ENCODE measurements at places on chromosomes 5 and 9.

DNA sequence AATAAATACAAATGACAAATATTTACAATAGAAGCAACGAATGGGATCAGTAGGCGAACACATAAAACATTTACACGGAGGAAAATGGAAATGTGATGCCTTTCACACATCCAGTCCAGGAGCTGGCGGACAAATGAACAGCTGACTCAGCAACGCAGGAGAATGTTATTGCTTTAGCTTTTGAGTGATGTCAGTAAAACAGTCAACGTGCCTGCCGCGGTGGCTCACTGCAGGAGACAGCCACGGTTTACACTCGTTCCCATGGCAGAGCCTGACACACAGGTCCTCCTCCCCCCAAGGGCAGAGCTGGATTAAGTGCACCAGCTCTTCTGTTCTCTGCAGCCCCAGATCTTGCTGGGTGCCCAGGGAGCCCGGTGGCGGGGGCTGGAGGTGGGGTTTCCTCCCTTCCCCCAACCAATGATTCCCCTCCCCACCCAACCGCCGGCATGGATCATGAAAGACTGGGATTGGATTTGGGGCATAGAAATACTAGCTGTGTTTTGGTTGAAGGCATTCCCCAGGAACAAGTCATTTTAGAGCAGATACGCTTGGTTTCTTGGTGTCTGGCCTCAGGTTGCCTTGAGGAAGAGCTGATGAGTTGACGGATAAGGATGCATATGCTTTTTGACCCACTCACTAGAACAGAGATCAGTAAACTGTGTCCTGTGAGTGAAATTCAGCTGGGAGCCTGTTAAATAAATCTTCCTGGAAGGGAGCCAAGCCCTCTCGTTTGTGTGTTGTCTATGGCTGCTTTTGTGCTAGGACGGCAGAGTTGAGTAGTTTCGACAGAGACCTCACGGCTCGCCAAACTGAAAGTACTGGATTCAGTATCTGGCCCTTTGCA, 12.5 kb downstream of the STC2 start:
- DNase-seq: no peak

DNA sequence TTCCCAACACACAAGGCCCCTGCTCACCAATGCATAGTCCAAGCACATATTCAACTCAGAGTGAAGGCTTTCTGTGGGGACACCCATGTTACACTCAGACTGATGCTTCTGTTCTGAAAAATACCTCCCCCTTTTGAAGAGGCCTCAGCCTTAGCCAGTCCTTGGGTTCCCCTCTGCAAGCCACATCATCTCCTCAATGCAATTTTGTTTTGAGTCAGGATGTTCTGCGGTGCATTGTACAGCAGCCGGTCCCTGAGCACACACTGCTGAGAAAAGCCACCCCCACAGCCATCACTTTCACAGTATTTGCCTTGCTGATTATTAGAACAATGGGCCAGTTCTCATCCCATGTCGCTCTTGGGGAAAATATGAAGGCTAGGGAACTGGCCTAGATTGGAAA, 241.2 kb downstream of the FAM114A2 start:
- no peak for DNase-seq

GRCh38 chr5:55481293-55481855, 53.4 kb downstream of the PLPP1 start:
- no peak for DNase-seq

DNA sequence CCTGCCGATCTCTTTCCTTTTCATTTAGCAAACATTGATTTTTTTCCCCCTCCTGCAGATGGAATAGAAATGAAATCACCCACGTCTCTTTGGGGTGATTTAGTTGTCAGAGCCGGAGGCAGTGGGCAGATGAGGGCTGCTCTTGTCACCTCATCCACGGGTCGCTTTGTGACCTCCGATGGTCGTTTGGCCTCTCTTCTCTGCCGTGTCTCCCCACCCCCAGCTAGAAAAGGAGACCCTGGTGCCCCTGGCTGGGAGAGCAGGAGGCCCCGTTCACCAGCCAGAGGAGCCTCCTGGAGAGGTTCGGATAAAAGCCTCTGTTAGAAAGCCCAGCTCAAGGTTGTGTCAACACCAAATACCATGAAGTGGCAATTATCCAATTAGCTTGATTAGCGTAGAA, 21.6 kb upstream of the RXRA start:
- DNase-seq: no peak

- no peak for DNase-seq
These were observed 3.3 kb downstream of the FIBCD1 start for GRCh38 chr9:130935648-130936271.

- DNase-seq: no peak
These were observed 317.6 kb downstream of the ENC1 start for GRCh38 chr5:74322944-74323343.

- peak; percentile 54 for DNase-seq
These were observed at the start of gene PTGR1 for GRCh38 chr9:111599092-111599954. TSS of gene PTGR1 (minus strand) at chr9:111599647. CDS start at chr9:111597422, 2,225 bp downstream.

GRCh38 chr9:24333629-24334028, 212.1 kb downstream of the IZUMO3 start:
- DNase-seq: no peak

GRCh38 chr5:669111-669841, 23.9 kb downstream of the TPPP start:
- peak; percentile 68 for DNase-seq

DNA sequence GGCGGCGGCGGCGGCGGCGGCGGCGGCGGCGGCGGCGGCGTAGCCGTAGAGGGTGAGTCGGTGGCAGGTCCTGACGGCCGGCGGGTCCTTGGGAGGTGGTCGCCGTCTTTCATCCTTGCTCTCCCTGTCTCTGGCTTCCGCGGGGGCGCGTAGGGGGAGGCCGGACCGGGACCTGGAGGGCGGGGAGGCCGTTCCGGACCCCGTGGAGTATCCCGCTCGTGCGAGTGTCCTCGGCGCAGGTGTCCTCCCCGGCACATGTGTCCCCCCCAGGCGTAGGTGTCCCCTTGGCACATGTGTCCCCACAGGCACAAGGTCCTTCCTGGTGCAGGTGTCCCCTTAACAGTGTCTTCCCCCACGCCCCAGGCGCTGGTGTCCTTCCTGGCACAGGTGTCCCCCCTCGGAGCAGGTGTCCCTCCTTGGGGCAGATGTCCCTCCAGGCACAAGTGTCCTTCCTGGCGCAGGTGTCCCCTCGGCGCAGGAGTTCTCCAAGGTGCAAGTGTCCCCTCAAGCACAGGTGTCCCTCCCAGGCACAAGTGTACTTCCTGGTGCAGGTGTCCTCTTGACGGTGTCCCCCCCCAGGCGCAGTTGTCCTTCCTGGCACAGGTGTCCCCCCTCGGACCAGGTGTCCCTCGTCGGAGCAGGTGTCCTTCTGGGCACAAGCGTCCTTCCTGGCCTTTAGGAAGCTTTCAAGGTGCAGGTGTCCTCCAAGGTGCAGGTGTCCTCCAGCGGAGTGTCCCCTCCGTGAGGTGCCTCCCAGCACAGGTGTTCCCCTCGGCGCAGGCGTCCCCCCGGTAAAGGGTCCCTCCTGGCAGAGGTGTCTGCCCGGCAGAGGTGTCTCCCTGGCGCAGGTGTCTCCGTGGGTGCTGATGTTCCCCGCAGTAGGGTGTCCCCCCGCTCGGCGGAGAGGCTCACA, 519 bp downstream of the EXOC3 start:
- DNase-seq: no peak

DNA sequence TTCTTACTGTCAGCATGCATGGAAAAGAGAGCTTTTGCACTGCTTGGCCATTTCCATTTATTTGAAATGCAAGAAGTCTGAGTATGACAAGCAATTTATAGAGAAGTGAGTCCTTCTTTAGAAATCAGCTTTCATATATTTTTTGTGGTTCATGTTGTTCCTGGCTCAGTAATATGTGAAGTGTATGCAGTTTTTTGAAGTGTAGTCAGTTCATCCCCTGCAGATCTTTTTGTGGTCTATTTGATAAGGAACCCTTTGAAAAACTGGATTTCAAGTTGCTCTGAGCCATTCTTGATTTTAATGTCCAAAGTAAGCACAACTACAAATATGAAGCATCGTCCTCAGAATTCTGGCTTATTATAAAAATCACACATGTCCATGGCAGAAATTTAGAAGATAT, 294.1 kb upstream of the SMC2 start:
- no peak for DNase-seq

- DNase-seq: no peak
These were observed 5.7 kb downstream of the CMBL start for GRCh38 chr5:10301842-10302610.

DNA sequence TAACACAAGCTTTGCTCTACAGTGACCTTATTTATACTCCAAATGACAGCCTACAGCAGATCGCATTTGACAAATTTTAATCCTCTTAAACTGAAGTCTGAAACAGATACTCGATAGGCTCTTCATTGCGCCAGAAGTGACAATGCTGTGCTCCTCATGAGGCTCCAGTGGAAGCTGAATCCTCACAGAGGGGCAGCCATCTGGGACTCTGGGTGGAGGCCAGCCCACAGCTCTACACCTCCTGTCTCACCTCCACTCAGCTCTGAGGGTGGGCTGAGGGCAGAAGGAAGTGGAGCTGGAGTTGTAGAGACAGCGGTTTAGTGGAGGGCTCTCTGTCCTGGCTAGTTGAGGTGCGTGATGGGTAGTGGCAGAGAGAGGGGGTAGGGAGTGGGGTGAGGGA, 283.3 kb upstream of the ANKRD55 start:
- no peak for DNase-seq

GRCh38 chr9:14400658-14400995, 86.7 kb upstream of the NFIB start:
- no peak for DNase-seq

DNA sequence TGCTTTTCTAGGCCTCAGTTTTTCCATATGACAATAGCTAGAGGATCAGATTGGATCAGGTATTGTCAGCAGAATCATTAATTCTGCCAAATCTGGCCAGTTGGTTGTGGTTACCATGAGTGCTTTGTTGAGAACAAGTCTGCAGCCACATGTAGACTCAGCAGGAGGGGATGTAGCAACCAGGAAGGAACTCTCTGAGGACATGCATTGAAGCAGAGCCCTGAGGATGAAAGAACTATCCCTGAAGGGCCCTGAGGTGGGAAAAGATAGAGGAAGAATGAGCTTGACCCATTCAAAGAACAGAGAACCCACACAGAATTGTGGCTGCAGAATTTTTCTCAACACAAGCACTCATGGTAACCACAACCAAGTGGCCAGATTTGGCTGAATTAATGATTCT, 60.1 kb upstream of the AFAP1L1 start:
- no peak for DNase-seq

- no peak for DNase-seq
These were observed 1.4 kb downstream of the PCDHA13 start for GRCh38 chr5:140883373-140883772.

- DNase-seq: no peak
These were observed 26.1 kb upstream of the AKNA start for GRCh38 chr9:114413861-114414301.

DNA sequence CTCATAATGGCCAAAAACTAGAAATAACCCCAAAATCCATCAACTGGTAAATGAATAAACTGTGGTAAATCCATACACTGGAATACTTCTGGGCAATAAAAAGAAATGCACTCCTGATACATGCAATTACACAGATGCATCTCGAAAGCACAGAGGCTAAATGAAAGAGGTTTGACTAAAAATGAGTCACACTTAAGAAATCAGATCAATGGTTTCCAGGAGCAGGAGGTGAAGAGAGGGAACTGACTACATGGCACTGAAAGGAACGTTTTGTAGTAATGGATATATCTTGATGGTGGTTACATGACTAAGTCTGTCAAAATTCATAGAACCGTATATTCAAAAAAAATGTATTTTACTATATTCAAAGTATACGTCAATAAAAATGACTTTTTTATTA, 42.4 kb downstream of the STRBP start:
- no peak for DNase-seq

DNA sequence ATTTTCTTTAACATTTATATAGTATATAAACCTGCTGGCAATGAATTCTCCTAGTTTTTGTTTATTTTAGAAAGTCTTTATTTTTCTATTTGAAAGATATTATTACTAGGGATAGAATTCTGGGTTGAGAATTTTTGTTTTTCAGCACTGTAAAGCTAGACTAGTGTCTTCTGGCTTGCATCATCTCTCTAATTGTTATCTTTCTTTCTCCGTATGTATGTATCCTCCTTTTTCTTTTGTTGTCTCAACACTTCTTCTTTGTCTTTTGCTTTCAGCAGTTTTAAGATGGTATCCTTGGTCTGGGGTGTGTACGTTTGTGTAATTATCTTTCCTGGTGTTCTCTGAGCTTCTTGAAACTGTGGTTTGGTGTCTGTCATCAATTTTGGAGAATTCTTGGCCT, 48.8 kb downstream of the FBXO4 start:
- DNase-seq: no peak

DNA sequence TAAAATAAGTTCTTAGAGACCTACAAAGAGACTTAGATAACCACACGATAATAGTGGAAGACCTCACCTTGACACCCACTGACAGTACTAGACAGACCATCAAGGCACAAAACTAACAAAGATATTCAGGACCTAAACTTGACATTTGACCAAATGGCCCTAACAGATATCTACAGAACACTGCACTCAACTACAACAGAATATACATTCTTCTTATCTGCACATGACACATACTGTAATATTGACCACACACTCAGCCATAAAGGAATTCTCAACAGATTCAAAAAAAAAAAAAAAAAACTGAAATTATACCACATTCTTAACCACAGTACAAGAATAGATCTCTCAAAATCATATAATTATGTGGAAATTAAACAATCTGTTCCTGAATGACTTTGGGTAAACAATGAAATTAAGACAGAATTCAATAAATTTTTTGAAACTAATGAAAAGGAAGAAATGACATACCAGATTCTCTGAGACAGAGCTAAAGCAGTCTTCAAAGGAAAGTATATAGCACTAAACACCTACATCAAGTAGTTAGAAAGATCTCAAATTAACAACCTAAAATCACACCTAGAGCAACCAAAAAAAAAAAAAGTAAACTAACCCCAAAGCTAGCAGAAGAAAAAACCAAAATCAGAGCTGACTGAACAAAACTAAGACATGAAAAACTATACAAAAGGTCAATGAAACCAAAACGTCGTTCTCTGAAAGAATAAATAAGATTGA, 362.3 kb upstream of the POU5F2 start:
- no peak for DNase-seq

DNA sequence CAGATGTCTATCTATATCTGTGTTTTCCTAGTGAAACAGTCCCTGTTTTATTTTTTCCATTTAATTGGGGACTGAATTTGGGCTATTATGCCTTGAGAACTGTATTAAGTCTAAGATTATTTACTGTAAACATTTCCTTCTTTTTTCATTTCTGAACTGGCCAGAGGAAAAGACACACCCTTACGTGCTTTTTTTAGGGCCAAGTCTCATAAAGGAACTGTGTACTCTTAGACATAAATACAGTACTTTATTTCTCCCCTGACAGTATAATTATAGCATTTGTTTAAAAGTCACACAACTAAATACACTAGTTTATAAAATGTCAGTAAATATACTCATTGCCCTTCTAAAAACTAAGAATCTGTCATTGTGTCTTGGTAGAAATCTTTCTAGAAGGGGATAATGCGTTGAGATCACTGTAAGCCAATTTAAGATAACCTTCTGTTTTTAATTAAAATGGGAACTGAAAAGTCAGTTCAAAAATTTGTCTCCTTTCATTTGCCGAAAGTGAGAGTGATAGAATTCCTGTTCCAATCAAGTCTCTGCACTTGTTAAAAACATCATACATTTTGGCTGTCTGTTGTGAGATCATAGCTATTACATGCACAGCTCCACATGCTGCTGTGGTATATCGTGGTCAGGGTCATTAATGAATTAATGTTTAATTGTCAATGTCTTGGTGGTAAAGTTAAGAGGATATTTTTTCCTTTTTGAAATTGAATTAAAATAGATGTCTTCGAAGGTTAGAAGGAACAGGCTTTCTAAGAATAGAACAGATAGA, 132.1 kb downstream of the FOCAD start:
- DNase-seq: no peak

- DNase-seq: no peak
These were observed 46.6 kb upstream of the TNC start for GRCh38 chr9:115164511-115164974.

GRCh38 chr5:117748336-117748735, 1173.7 kb upstream of the SEMA6A start:
- DNase-seq: no peak

All from activated T-cell treated with anti-CD3 and anti-CD28 coated beads, Interleukin-2, amount 50 U/mL, for 24 hours (primary cell).